G401 (cell line): ENCODE measurements at places on chromosomes 7 and 10. TPM values are rescaled to one million over a fixed set of nuclear protein-coding genes. Genes with fewer than 3 reads are reported as not detected.

Gene UPK3BL2
- 6.6 TPM in 1 of 2 replicates, not detected in the other for total RNA-seq

Gene ABCB1
- not detected in 2 replicates for total RNA-seq

Gene PDE6C
- not detected in 2 replicates for total RNA-seq

Gene HDAC9
- total RNA-seq: 1.5 and 5.6 TPM in 2 replicates

Gene EN2
- not detected in 2 replicates for total RNA-seq

Gene ZEB1
- total RNA-seq: 25.3 and 32.9 TPM in 2 replicates

Gene HTR5A
- total RNA-seq: not detected in 2 replicates

Gene C10orf71
- total RNA-seq: not detected in 2 replicates

DNA sequence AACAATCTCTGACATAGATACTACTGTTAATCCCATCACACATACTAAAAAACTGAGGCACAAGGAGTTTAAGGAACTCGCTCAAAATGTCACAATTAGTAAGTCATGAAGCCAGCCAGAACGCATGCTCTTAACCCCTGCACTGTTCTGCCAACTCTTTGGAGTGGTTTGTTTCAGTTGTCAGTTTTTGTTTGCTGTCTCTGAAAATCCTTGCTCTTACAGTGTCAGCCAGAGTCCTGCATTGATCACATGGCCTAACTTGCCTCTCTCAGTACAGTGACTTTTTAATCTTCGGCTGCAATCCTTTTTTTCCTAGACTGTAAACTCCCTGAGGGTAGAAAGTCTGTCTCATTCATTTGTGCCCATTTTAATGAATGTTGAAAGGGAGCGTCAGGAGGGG lies 753.8 kb downstream of the AUTS2 start:
- DNase-seq: no peak

GRCh38 chr10:93124580-93125318 lies 51.1 kb downstream of the CYP26A1 start:
- DNase-seq: no peak

GRCh38 chr7:140609646-140610045 lies 31.0 kb downstream of the DENND2A start:
- no peak for DNase-seq

DNA sequence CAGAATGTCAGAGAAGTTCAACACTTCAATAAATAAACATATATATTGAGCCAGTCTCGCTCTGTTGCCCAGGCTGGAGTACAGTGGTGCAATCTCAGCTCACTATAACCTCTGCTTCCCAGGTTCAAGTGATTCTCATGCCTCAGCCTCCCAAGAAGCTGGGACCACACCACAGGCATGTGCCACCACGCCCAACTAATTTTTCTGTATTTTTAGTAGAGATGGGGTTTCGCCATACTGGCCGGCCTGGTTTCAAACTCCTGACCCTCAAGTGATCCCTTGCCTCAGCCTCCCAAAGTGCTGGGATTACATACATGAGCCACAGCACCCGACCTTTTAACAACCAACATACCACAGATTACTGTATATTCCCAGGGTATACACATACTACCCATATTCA lies 134.2 kb downstream of the JMJD1C start:
- no peak for DNase-seq

DNA sequence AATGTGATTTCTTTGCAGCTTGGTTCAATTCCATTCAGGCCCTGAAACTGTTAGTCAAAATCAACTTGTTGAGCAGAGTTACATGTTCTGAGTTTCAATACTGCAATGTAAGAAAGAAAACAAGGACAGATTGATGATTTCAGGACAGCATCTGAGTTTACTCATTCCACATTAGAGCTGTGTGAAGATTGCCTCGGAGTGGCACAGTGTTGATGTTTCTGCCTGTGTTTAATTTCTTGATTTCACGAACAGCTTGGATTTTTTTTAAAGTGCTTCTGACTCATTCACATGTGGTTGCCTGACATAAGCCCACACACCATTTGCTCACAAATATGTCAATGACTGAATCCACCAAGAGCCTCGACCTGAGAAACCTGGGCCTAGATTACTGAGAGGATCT lies 101.2 kb upstream of the PARD3 start:
- DNase-seq: no peak

DNA sequence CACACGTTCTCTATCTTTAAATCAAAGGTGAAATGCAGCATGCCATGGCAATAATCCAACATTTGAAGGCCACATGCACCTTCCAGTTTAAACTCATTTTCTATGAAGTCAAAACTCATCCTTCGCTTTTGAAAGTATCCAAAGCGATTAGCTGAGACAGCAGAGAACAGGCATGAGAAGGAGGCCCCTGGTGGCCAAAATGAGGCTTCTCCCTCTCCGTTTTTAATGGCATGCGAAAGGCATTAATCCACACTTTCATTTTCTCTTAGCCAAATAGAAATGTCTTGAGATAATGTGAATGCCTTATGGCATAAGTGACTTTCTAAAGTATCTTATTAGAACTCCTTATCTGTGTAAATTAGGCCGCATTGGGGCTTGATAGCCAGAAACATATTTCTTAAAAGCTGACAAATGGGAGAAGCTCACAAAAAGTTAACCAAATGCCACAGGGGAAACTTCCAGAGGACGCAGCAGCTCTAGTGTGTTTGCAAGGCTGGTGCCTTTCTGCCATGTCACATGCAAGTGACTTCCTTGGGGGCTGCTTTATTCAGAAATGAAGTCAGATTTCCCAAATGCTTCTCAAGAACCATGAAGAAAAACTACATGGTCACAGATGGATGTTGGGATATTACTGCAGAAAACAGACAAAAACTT lies 1189.6 kb downstream of the SORCS1 start:
- DNase-seq: peak; percentile 13

DNA sequence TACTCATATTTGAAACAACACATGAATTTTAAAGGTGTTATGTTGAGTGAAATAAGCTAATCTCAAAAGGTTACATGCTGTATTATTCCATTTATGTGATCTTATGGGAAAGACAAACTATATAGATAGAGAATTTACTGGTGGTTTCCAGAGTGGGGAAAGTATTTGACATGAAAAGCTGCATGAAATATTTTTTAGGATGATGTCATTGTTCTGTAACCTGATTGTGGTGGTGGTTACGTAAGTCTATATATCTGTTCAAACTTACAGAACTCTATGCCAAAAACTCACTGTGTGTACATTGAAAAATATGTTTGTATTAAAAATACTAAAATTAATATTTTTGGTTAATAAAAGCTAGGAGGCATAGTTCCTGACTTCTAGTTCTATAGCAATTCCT lies 453.0 kb downstream of the SORCS3 start:
- no peak for DNase-seq

- DNase-seq: no peak
Measured at GRCh38 chr7:105808703-105809590, 67.5 kb downstream of the ATXN7L1 start.

DNA sequence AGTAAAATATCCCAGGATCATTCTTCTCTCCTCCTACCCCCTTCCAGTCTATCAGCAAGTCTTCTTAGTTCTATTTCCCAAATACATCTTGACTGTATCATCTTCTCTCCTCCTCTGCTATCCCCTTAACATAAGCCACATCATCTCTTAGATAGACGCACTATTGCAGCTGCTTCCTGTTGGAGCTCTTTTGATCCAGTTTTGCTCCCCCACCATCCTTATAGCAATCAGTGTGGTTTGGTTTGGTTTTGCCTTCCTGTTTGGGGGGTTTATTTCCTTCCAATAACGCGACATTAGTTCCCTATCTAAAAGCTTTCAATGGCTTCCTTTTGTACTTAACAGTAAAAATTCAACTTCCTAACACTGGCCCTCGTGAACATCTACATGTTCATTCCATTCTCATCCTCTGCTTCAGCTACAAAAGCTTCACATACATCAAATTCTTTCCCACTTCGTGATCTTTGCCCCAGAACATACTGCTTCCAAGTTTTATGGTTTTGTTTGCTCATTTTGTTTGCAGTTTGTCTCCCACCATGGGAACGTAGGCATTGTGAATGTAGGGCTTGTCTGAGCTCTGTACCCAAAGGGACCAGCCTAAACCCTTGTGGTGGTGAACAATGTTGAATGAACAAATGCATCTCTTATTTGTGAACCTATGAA lies 33.7 kb upstream of the PLXDC2 start:
- DNase-seq: no peak

- no peak for DNase-seq
Measured at GRCh38 chr7:141102436-141102835, 28.6 kb downstream of the TMEM178B start.
